Activated CD8-positive, alpha-beta T cell treated with anti-CD3 and anti-CD28 coated beads, Interleukin-2, amount 10 ng/mL, durations not matched to agents 7 days and 5 days (primary cell): ENCODE measurements at places on chromosomes 11 and 22. TPM values are rescaled to one million over a fixed set of nuclear protein-coding genes. Genes with fewer than 3 reads are reported as not detected.

RBMXL2 gene
- total RNA-seq: not detected

DNA sequence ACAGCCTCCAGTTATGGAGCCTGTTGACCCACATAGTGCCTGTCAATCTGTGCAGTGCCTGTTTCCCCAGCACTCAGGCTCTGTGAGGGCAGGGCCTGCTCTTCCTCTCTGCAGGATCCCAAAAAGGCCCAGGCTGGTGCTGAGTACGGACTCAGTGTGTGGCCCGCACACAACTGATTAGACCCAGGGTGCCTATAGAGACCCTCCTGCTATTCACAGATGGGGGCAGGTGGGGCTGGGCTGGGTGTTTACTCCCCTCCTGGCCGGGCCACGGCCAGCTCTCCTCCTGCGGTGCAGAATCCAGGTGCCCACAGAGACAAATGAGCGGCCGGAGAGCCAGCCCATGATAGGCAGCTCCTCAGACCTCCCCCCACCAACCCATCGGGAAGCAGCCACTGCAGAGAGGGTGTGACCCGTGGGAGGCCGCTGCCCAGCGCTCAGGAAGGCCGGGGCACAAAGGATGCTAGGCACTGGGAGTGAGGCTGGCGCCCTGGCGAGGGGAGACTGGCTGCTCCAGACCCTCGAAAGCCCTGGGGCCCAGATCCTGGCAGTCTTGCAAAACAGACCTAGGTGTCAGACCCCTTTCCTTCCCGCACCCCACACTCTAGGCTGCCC is 239.0 kb downstream of the CTTN start:
- no peak overlapping the region for H3K27ac ChIP-seq
- DNase-seq: no peak
- no peaks in the 10 kb centered on the region for H3K27me3 ChIP-seq
- no peak overlapping the region for H3K4me3 ChIP-seq
- H3K36me3 ChIP-seq: no peaks in the 10 kb centered on the region

TMEM45B gene
- not detected for total RNA-seq

- H3K27me3 ChIP-seq: no peaks in the 10 kb centered on the region
- no peaks in the 10 kb centered on the region for H3K36me3 ChIP-seq
- H3K4me1 ChIP-seq: no peaks in the 10 kb centered on the region
- no peak overlapping the region for H3K27ac ChIP-seq
- no peak overlapping the region for H3K4me3 ChIP-seq
- DNase-seq: no peak
These were observed 122.1 kb upstream of the TTC12 start for GRCh38 chr11:113192121-113192925.

BCR gene
- total RNA-seq: 31.9 TPM

DNA sequence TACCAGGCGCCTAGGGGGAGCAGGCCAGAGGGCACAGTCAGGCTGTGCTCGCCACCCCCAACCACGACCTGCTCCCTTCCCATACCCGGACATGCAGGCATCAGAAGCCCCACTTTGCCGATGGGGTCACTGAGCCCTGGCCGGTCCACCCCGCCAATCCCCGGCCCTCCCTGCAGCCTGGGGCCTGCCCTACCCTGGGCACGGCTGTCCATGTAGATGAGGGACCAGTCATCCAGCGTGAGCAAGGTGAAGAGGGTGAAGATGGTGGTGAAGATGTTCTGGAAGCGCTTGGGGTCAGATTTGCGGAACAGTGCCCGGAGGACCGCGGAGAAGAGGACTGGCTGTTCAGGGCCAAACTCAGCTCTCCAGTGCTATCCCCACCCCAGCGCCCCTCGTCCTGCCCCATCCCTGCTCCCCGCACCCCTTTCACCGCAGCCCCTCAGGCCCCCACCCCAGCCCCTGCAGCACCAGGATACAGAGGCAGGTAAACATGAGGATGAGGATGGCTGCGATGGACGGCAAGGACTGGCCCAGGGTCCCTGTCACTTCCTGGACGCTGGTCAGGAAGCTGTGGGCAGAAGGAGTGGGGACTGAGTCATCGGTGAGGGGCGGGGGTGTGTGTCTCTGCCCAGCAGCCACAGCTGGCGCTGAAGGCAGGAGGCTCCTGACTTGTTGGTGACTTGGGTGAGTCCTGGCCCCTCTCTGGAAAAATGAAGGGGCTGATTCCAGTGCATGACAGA is 5.5 kb downstream of the CATSPER1 start:
- H3K4me1 ChIP-seq: peaks cover 22% of the 10 kb centered on the region
- H3K36me3 ChIP-seq: no peaks in the 10 kb centered on the region
- no peak overlapping the region for H3K4me3 ChIP-seq
- no peaks in the 10 kb centered on the region for H3K27me3 ChIP-seq
- DNase-seq: peak; percentile 49

DNA sequence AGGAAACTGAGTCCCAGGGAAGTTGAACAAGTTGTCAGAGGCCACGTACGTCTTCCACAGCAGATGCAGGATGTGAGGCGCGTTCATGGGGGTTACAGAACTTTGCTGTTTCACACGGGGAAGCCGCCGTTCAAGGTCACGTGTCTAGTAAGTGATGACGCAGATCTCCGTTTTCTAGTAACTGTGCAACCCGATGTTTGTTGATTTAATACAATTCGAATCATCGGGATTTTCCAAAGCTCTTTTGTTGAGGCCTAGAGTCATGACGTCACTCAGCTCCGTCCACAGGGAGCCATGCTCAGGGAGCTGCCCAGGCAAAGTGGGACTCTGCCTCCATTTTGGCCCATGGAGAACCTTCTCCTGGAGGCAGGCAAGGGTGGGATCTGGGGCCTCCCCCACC is 1121.8 kb downstream of the TBC1D22A start:
- no peaks in the 10 kb centered on the region for H3K27me3 ChIP-seq
- no peak for DNase-seq
- no peak overlapping the region for H3K27ac ChIP-seq
